ENCODE measurements at places on chromosomes 3 and 15. TPM values are rescaled to one million over a fixed set of nuclear protein-coding genes. Genes with fewer than 3 reads are reported as not detected.

Gene C3orf70
- polyA plus RNA-seq: 0.08 TPM

Gene PCLAF
- polyA plus RNA-seq: 55.2 TPM

Gene ELL3
- polyA plus RNA-seq: 2.9 TPM

Gene ARHGAP31
- polyA plus RNA-seq: 20.1 TPM

Gene SNAP23
- polyA plus RNA-seq: 56.5 TPM

Gene CDCP1
- polyA plus RNA-seq: not detected

DNA sequence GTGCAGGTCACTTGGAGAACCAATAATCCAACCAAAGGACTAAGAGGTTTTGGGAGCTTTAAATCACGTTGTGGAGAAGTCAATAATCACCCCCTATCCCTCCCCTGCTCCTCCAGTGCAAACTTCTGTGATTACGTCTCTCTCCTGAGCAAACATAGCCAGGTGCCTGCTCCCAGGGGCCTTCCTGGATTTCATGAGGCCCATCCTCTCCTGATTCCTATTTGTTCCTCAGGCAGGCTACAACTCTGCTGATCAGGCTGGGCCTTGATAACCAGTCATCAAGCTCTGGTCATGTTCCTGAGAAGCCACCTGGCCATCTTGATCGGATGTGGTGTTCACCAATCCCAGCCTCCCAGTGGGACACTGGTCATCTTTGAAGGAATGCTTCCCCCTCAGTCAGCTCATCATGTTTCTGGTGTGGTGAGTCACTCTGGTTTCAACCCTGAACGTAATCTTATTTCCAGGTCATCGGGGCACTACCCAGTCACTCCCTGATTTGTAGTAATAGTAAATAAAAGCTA, 2.9 kb upstream of the ZNF710 start:
- DNase-seq: peak; percentile 46

GRCh38 chr3:170144437-170144843, 37.1 kb downstream of the PHC3 start:
- no peak for DNase-seq

DNA sequence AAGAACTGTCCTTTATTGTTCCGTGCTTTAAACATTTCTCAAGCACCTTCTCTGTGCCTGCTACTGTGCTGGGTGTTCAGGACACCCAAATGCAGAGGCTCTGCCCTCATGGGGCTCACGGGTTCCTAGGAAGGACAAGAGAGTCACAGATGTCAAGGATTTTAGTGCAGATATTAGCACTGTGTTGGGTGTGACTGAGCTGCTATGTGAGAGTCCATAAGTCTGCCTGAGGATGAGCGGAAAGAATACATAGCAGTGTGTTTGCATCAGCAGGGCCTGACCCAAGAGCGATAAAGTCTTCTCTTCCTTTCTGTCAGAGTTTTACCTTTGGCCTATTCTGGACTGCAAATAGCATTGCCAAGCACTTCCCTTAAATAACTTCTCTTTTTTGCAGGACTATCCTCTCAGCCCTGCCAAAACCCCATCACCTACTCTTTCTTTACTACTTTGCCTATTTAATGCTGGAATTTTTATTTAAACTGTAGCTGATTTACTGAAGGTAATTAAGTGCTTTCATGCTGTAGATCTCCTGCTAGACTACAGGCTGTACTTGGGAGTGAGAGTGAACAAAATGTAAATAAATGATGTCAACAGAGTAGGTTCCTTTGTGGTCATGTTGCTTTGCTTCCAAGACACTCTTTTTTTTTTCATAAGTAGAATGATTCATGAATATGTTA, 459.4 kb upstream of the TPRG1 start:
- DNase-seq: peak; percentile 64

DNA sequence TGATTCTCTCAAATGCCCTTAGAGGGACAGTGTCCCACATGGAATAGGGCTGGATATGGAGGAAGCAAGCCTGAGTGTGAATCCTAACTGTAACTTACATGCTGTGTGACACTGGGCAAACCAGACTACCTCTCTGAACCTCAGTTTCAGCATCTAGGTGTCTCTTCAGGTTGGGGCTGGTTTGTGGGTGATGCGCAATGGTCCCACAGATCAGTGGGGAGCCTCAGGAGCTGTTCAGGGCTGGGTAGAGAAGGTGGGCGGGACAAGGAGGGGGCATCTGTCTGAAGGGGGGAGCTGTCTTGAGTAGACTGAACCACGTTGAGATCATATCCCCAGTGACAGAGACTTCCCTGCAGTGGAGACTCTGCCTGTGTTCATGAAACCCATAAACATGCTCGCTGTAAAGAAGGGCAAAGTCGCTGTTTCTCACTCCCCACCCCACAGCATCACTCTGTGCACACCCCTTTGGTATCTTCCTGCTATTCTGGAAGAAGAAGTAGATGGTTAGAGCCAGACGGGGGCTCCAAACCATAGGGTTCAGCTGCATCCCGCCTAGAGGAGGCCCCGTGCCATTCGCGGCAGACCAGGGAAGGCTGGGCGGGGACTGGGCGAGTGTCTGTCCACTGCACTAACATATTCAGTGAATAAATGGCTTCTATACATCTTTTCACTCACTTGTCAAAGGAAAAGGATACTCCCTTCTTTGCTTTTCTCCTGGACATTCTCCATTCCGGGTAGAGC, 28.4 kb downstream of the SRPRB start:
- DNase-seq: no peak

DNA sequence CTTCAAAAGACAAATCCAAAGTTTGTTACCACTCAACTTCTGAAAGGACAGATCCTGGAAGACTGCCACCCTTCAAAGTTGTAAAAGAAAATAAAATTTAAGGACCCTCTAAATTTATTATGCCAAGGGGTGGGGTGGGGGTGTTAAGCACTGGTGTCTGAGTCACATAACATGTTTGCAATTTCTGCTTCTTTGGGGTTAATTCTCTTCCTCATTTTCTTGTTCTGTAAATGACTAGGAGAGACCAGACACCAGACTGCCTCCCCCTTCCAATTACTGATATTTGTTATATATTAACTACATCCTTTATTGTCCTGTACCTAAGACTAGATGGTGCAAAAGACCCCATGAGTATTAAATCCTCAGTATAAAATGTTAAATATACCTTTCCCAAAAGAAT, 242.8 kb downstream of the ZNF385D start:
- no peak for DNase-seq

DNA sequence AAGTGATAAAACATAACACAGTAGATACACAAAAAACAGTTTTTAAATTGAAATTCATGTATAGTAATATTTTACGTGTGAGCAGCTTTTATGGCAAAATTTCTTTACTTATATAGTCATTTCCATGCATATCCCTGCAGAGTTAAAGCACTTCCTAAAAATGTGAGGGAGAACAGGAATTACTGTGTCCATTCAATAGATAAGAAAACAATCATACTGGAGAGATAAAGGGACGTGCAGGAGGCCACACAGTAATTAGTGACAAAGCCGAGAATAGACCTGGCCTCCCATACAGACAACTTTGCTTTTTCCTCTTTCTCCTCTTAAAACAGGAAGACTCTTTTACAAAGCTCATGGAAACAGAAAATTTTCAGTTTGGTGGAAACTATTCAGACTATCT, 247.5 kb downstream of the CDIN1 start:
- DNase-seq: no peak

DNA sequence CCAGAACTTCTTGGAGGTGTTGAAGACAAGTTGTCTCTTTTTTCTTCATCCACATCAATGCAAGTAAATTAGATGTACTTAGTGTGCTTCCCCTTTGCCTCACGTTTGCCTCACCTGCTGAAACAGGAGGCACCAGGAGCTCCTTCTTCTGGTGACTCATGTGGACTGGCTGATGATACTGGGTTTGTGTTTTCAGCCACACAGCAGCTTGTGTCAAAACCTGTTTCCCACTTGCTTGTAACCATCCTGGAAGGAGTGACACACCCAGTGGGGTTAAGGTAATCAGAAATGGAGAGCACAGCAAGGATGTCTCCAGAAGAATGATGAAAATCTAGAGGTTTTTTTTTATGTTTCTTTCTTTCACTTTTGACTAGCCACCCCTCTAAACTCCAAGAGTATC, 143.3 kb upstream of the RBMS3 start:
- DNase-seq: no peak

DNA sequence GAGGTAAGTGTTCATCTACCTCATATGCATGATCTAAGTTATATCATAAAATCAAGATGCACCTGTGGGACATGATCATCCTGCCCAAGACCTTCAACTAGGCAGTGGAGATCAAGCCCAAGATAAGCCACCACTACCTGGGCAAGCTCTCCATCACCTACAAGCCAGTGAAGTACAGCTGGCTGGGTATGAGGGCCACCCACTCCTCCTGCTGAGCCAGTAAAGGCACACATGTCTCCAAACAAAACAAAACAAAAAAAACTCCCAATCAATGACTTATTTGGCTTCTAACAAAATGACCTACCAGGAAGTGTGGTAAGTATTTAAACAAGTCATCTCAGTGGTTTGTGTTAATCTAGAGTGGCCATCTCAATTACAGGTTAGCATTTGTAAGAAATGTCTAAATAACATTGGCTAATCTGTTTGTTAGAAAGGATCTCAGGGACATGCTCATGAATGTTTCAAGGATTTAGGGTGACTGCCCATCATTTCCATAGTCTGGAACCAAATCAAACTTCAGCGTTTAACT, 3.1 kb downstream of the PAQR9 start:
- DNase-seq: no peak

GRCh38 chr3:126130981-126131745, 47.2 kb upstream of the SLC41A3 start:
- no peak for DNase-seq

- no peak for DNase-seq
These were observed 755 bp downstream of the PARP15 start for GRCh38 chr3:122578069-122578740.

DNA sequence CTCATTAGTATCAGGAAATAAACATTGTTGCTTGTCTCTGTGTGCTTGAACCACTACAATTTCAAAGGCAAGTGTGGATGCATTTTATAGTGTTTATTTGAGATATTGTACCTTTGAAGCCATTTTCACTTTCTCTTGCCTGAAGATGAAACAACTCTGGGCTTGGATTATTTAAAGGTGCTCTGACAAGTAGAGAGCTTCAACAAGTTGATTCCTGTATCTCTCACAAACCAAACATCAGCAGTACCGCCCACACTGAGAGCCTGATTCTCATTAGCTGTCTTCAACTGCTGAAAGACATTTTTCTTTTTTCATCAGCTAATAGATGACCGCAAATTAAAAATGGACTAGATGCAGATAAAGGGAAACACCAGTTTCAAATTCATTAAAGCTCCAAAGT, 806 bp upstream of the CERS3 start:
- DNase-seq: no peak

- no peak for DNase-seq
These were observed 199.2 kb downstream of the OTOL1 start for GRCh38 chr3:161695811-161696210.

DNA sequence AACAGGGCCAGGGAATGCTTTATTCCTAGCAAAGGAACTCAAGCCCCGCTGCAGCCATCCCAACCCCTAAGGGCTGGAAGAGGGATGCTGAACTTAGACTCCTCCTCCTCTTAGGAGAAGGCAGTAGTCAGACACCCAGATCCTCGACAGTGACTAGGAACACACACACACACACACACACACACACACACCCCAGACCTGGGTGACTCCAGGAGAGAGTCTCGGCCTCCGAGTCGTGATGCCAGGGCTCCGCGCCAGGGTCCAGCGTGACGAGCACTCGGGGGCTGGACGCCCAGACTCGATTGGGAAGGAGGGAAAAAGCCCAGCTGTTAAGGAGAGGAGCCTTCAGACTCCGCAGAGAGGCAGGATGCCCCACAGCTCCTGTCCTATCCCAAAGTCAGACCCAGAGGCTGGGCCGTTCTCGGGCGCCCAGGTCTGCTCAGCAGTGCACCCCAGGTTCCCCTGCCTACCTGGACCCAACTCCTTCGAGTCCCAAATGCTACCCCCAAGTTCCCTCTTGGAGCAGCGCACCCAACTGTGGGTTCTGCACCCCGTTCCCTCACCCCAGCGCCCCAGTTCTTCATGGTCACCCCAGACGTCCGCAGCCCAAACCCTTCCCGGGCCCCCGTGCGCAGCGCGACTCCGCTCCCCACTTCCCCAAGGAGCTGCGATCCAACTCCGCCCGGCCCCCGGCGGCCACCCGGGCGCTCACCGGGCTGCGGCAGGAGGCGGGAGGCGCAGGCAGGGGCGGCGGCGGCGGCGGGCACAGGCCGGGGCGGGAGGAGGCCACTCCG, 421 bp downstream of the BMF start:
- peak; percentile 47 for DNase-seq

- DNase-seq: no peak
These were observed 363.4 kb upstream of the DPH6 start for GRCh38 chr15:35909414-35909813.

DNA sequence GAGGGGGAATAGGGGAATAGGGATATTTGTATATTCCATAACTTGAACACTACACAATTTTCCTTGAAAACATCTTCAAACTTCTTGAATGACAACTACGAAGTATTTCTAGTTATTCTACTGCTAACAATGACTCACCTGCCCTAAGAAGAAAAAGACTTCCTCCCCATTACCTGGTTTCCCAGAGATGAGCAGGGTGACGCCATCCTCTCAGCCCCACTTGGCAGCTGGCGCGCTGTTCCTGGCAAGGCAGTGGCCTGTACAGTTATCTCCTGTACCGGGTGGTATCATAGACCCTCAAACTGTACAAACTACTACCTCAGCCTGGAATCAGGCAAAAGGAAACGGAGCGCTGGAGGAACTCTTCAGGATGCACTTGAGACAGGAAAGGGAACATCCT, 10.4 kb downstream of the WDR82 start:
- no peak for DNase-seq

GRCh38 chr3:147119989-147120388, 286.4 kb downstream of the ZIC4 start:
- DNase-seq: peak; percentile 29

DNA sequence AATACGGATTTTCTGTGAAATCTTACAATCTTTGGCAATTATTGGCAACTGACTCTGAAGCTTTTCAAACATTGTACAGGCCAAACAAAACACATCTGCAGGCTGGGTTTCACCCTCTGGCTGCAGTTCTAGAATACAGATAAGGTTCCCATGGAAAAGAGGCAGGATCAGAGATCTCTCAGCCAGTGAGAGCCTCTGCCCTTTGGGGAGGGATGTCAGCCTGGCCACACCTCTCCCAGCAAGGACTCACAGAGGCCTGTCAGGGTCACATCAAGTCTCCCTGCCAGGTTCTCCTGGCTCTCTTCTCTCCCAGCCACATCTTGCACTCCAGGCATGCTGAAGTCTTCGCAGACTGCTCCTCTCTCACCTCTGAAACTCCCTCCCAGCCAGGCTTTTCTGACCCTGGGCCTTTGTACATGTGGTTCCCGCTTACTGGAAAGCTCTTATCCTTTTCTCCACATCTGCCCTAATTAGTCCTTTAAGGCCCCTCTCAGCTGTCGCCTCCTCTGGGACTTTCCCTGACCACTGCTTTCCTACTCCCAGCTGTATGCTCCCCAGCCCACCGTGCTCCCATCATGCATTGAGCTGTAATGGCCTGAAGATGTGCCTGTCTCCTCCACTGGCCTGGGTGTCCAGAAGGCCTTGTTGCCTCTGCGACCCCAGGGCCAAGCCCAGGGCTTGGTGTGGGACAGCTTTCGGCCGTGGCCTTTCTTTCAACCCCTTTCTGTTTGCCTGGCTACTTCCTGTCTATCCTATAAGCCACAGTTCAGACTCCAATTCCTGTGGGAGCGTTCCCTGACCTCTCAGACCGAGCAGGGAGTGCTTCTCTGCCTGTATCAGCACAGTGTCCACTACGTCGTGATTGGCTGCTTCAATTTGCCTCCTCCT, 4.3 kb downstream of the RBP1 start:
- DNase-seq: peak; percentile 90
